Activated CD8-positive, alpha-beta memory T cell treated with anti-CD3 and anti-CD28 coated beads for 24 hours (primary cell): ENCODE measurements at places on chromosomes 4 and X.
A peak's percentile ranks its signal among the peaks of the same experiment; 100 is the strongest.

DNA sequence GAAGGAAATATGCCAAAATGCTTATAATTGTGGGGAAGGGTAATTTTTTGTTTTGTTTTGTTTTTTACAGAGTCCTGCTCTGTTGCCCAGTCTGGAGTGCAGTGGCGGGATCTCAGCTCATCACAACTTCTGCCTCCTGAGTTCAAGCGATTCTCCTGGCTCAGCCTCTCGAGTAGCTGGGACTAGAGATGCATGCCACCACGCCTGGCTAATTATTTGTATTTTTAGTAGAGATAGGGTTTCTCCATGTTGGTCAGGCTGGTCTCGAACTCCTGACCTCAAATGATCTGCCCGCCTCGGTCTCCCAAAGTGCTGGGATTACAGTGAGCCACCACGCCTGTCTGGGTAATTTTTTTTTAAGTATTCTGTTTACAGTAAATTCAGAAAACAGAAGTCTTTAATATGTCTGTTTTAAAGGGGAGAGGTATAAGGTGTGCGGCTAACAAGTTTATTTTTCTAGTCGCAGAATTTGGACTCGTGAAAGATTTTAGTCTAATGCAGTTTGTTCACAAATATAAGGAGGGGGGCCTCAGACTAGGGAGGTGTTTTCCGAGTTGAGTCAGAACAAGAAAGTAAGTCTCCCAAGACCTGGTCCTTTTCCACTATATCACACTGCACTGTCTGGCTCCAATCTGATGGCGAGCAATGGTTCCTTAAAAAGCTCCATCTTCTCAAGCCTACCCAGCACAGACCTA lies 1.5 kb downstream of the ACSL1 start:
- DNase-seq: no peak

GRCh38 chr4:2715426-2715825 lies 40.7 kb downstream of the TNIP2 start:
- no peak for DNase-seq

- no peak for DNase-seq
Measured at GRCh38 chr4:53959343-53960120, 104.9 kb downstream of the CHIC2 start.

- DNase-seq: no peak
Measured at GRCh38 chr4:67125636-67126514, 419.4 kb downstream of the CENPC start.

- no peak for DNase-seq
Measured at GRCh38 chr4:140702096-140702757, 54.0 kb downstream of the TBC1D9 start.

- no peak for DNase-seq
Measured at GRCh38 chr4:37837446-37837845, 11.0 kb downstream of the PGM2 start.

DNA sequence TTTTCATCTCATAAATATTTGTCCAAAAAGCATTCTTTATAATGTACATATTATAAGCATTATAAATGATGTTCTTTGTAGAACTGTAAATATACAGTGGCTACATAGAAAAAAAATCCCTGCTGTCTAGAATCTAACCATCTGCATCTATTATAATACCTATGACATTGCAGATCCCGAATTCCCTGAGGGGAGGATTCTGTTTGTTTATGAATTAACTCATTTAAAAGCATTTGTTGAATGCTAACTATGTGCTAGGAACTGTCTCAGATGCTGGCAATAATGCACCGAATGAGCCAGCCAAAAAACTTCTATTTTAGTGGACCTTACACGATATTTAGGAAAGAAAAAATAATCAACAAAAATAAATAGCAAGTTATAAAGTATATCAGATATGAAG lies 189.6 kb downstream of the PACRGL start:
- no peak for DNase-seq

GRCh38 chr4:155094201-155094820 lies 114.1 kb upstream of the NPY2R start:
- no peak for DNase-seq

GRCh38 chr4:104818579-104818978 lies 323.9 kb upstream of the CXXC4 start:
- no peak for DNase-seq

- DNase-seq: no peak
Measured at GRCh38 chr4:75895744-75896314, 6.4 kb downstream of the PPEF2 start.

- DNase-seq: no peak
Measured at GRCh38 chrX:20066968-20067708, 49.6 kb downstream of the MAP7D2 start.

DNA sequence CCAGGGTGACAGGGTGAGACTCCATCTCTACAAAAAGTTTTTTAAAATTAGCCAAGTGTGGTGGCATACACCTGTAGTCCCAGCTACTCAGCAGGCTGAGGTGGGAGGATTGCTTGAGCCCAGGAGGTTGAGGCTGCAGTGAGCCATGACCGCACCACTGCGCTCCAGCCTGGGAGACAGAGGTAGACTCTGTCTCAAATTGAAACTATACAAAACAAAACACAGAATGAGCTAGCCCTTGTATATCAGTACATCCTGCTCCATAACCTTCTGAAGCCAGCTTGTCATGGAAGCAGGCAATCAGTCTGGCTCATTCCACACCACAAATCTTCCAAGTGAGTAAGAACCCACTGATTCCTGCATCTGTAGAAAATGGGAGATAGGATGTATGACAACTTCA lies 49.0 kb downstream of the CD99L2 start:
- no peak for DNase-seq

DNA sequence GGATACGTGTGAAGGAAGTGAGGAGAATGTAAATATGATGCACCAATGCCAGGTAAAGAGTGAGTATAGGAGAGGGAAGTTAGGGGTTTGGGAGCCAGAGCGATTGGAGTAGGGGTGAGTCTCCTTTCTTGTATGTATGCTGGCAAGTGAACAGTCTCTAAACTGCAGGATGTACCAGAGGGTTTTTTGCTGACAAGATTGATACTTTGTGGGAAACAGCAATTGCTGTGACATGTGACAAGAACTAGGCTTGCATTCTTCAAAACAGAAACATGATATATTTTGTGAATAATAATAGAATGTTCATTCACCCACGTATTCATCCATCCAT lies 706 bp downstream of the CHIC1 start:
- no peak for DNase-seq

DNA sequence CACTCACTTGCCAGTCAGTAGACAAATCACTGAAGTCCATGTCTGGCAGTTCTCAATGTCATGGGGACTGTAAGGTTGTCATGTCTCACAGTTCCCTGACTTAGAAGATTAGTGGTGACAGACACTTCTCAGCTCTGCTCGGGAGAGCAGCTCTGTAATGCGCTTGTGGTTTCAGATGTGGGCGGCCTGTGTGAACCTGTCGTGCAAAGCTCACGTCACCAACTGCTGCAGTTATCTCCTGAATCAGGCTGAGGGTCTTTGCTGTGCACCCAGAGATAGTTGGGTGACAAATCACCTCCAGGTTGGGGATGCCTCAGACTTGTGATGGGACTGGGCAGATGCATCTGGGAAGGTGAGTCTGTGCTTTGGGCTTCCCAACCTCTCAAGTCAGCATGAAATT lies at the start of gene IL9R:
Gene IL9R (plus strand): TSS at position 261 of the 400 bp plus-strand sequence. CDS start 64 bp downstream, at position 325.
- DNase-seq: peak; percentile 73

DNA sequence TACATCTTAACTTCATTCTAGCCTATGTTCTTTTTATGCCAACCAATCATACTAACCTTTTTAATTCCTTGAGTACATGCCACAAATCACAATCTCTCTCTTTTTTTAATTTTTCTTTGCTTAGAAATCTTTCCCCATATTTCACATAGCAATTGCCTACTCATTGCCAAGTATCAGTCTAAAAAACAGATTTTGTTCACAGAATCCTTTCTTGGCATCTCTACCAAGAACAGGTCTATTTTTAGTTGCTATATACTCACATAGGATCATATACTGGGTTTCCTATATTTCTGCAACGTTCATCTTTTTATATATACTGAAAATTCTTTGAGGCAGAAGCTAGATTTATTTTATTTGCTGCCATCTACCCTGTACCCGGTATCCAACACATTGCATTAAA lies 292.1 kb downstream of the GASK1B start:
- DNase-seq: no peak

DNA sequence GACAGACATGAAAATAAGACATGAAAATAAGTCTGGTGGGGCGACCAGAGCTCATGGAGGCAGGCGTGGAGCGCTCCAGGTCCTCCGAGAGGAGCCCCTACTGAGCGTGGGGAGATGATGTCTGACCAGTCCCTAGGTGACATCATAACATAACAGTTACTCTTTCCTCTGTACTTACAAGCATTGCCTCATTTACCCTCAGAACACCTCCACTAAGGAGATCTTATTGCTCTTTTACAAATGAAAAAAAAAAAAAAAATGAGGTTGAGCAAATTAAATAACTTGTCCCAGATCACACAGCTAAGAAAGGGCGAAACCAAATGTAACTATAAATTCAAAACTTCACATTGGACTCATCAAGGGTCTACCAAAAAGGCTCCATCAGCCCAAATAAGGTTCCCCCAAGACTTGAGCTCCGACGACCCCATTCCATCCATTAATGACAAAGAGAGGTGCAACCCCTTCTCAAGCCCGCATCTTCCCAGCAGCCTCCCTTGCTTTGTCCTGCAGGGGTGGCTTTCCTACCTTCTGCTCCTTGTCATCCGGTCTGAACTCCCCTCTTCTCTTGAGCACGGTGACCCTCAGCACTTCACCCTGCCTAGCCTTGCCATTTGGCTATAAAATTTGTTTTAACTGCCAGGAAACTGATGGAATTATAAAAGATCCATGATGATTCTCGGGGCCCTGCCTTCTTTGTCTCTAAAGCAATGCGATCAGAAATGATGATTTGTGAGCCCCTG lies 246.7 kb downstream of the DHX15 start:
- no peak for DNase-seq

DNA sequence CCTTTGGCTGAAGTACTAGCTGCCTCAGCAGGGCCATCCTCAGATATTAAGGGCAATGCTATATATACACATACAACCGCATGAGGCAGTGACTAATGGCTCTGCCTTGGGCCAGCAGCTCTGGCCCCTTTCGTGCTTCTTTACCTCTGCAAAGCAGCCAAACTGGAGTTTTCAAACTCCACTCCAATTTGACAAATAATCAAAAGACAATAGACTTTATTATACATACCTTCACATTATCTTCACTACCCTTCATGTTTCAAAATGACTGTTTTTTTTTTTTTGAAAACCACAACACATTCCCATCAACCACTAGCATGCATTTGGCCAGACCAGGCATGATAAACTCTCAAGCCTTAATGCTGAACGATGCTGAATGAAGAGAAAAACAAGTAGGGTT lies 187.7 kb downstream of the ENOX2 start:
- no peak for DNase-seq
